ENCODE measurements at places on chromosomes 2 and 18.

- no peak for DNase-seq
Observed at GRCh38 chr2:221102896-221103688, 469.0 kb downstream of the EPHA4 start.

GRCh38 chr18:38167623-38168022 lies 602.0 kb upstream of the CELF4 start:
- no peak for DNase-seq

DNA sequence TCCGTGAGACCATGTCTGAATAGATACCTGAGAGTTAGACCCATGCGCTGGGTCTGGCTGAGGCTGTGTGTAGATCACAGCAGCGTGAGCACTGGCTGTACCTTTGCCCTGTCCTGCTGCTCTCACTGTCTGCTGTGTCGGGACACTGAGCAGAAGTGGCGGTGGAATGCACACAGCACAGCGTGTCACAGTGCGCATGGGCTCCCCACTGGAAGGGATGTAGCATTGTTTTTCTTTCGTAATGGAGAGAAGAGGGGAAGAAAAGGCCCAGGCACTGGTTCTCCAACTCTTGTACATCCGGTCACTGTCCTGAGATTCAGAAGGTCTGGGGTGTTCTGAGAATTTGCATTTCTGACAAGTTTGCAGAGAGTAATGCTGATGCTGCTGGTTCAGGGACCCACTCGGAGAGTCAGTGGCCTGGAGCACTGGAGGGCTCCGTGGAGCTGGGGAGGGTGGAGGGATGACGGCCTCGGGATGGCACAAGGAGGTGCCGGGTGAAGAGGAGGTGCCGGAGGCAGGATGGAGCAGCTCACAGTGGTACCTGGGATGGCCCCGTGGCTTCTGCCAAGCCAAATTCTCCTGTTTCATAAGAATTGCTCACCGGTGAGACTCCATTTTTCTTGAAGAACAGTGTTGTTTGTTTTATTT lies 252.8 kb downstream of the LDLRAD4 start:
- DNase-seq: no peak

DNA sequence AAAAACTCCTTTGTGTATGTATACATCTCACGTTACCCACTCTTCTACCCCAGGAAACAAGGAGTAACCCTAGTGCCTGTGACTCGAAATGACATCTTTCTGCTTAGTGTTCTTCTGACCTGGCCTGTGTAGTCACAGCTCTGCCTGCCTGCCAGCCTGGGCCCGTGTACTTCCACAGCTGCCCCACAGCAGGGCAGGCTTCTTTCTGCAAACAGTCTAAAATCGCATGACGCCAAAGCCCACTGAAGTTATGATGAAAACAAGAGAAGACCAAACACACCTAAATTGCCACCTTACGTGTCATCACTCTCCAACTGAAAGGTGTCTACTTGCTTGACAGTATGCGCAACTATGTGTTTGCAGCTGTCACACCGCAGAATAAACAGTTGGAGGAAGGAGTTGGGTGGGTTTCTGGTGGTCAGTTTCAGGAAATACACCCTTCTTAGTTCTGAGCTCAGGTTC lies 1.5 kb downstream of the GAREM1 start:
- no peak for DNase-seq

GRCh38 chr2:68766376-68766845 lies 31.8 kb downstream of the ARHGAP25 start:
- peak; percentile 84 for DNase-seq

DNA sequence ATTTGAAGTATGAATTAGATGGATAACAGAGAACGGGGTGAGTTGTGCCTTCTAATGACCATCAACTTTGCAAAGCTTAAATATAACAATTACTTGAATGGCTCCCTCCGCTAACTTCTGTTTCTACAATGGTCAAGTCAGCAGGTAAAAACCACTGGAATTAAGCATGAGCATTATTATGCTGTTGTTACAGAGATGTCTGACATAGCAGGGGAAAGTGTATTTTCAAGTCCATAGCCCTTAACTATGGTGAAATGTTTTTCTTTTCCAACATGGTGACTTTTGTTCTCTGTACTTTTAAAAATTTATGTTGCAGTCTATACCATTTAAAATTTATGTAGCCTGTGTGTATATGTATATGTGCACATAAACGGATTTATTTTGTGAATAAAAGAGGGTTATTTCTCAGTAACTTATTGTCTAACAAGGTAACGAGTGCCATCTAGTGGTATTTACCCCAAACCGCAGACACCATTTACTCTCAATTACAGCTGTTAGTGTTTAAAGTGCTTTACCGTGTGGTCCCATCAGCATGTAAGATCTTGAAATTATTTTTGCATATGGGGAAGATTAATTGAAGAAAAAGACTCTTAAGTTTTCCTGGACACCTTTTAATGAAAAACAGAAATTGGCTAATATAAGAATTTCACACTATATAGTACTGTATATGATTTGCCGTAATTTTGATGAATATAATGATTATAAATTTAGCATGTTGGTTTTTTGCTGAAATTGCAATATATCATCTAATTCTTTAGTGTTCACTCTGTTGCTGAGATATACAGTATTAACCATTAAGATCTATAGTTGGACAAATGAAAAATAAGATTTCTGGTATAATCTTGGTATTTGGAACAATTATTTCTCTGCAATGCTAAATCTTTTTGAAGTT lies 78.2 kb downstream of the UBE2E3 start:
- DNase-seq: peak; percentile 79

DNA sequence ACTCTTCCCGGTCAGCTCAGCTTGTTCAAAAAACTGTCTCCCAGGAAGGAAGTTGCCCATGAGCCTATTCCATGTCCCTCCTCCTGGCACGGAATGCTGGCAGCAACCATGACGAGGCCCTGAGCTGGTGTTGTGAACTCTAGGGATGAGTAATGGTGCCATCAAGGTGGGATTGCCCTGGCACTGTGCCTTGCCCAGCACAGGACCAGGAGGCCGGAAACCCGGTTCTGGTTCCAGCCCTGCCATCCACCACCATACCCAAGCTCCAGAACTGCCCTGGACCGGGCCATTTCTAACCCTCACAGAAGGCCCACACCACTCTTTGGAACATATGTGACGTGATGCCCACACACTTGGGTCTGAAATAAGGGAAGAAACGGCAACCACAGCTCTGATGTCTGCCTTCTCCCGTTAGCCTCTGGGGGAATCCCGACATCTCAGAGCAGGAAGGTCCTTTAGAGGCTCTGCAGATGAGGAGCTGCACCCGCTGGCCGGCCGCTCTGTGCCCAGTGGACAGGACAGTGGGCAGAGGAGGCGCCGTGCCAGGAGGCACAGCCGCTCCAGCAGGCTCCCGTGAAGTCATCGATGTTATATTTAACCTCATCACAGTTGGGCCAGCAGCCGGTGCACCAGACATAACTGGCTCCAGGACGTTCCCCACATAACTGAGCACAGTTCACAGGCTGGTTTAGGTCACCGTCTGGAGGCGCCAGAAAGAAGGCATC lies 462.1 kb upstream of the ID2 start:
- DNase-seq: peak; percentile 47
